WTC11 (cell line): ENCODE measurements at places on chromosomes 5 and 9. TPM values are rescaled to one million over a fixed set of nuclear protein-coding genes. Genes with fewer than 3 reads are reported as not detected.

DNA sequence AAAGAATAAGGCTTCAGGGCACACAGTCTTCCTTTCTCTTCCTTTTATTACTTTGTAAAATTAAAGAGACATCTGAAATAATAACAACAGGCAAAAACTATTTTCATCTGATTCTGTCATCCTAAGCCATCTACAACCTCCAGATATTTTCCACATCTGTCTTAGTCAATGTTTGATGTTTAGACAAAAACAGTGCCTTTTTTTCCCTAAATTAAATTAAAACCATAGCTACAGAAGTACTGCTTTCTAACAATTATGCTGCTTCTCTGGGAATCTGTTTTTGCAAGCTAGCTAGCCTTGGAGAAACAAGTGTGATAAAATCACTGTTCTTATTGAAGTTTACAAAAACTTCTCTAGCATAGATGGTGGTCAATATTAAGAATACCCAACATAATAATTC, 95.4 kb downstream of the KIAA0825 start:
- no peak overlapping the region for H3K4me3 ChIP-seq
- no peak for DNase-seq
- H3K4me1 ChIP-seq = peaks cover 9% of the 10 kb centered on the region

DNA sequence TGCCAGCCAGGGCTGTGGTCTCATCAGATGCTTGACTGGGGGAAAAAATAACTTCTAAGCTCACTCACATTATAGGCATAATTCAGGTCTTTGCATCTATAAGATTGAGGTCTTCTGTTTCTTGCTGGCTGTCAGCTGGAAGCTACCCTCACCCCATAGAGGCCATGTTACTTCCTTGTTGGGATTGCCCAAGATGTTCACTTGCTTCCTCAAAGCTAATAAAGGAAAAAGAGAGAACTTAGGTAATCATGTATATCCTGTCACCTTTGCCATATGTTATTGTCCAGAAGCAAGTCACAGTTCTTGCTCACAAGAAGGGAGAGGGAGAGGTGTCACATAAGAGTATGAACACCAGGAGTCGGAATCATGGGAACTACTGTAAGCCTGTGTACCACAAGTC, 38.7 kb upstream of the ANKRD34B start:
- H3K36me3 ChIP-seq = no peaks in the 10 kb centered on the region
- DNase-seq = no peak
- no peak overlapping the region for H3K27ac ChIP-seq
- H3K4me1 ChIP-seq = no peaks in the 10 kb centered on the region

- H3K27me3 ChIP-seq = peaks cover 100% of the 10 kb centered on the region
- H3K36me3 ChIP-seq = no peaks in the 10 kb centered on the region
- DNase-seq = peak; percentile 79
- H3K4me1 ChIP-seq = peaks cover 73% of the 10 kb centered on the region
These were observed 1.1 kb upstream of the FOXB2 start for GRCh38 chr9:77018058-77018968.

DNA sequence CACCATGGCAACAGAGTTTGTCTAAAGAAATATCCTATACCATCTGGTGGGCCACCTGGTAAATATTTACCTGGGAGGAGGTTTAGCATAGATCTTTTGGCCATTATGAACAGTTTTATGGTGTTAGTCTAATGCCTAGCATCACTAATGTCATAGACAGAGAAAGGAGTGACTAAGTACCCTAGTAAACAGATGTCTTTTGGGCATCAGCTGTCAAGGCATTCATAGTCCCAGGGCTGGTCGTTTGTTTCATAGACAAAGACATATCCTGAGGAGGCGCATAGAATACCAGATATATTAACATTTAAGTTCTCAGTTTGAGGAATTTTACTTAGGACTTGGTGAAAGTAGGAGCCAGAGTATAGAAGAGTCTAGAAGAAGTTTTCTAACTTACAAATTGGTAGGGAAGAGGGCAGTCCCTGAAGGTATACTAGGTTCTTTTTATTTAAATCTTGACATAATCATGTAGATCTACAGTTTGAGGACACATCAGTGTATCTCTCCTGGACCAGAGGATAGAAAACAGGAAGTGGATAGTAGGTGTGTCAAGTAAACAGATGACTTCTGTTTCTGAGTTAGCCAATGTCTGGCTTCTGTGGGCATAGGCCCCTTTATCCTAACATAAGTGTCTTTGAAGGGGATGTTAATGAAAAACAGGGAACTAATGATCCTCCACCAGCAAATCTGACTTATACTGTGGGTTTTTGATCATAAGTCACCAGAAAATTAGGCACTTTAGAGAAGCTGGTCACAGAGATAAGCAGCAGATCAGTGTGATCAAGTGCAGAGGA, 105.0 kb upstream of the PRSS3 start:
- DNase-seq = no peak
- H3K36me3 ChIP-seq = no peaks in the 10 kb centered on the region
- H3K4me3 ChIP-seq = no peak overlapping the region
- H3K27me3 ChIP-seq = peaks cover 21% of the 10 kb centered on the region

GRCh38 chr9:106146066-106146840, 451.9 kb downstream of the TMEM38B start:
- no peaks in the 10 kb centered on the region for H3K4me1 ChIP-seq
- no peak overlapping the region for H3K4me3 ChIP-seq
- H3K27me3 ChIP-seq = no peaks in the 10 kb centered on the region
- no peak overlapping the region for H3K27ac ChIP-seq
- no peaks in the 10 kb centered on the region for H3K36me3 ChIP-seq

- peaks cover 6% of the 10 kb centered on the region for H3K4me1 ChIP-seq
- no peak overlapping the region for H3K27ac ChIP-seq
These were observed 40.8 kb upstream of the LMNB1 start for GRCh38 chr5:126736141-126736540.

Gene ORM2
- 0.73 to 1.6 TPM (median 1.0 TPM) in 3 replicates for total RNA-seq

Gene SEC61B
- total RNA-seq = 153 to 167 TPM (median 156 TPM) in 3 replicates
